Upper lobe of right lung (tissue), 1 donor: ENCODE measurements at places on chromosomes 12 and 14. TPM values are rescaled to one million over a fixed set of nuclear protein-coding genes. Genes with fewer than 3 reads are reported as not detected.
A peak's percentile ranks its signal among the peaks of the same experiment; 100 is the strongest.

Gene FUT8
- total RNA-seq, result 31.8 TPM

GRCh38 chr12:69039911-69040310 lies 106.9 kb upstream of the CPM start:
- DNase-seq, result no peak

- DNase-seq, result peak; percentile 58
These were observed 37.0 kb upstream of the GALNT9 start for GRCh38 chr12:132366341-132366861.

Gene MYF6
- total RNA-seq, result not detected

Gene KCNA5
- 1.8 TPM for total RNA-seq

DNA sequence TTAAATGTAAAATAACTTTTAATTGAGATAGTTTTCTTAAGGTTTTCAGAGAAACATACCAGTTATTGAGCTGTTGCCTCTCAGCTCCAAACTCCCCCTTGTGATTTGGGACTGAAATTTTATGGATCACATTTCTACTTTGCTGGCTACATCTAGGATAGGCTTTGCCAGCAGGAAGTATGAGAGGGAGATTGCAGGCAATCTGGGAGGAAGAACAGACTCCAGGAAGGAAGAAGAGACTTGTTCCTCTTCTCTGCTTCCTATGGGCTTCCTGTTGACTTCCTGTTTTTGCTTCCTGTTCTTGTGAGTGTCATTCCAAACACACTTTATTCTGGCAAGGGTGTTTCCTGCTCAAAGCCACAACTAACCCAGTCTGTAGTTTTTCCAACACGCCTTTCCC lies 312.9 kb downstream of the ITPR2 start:
- DNase-seq, result no peak

DNA sequence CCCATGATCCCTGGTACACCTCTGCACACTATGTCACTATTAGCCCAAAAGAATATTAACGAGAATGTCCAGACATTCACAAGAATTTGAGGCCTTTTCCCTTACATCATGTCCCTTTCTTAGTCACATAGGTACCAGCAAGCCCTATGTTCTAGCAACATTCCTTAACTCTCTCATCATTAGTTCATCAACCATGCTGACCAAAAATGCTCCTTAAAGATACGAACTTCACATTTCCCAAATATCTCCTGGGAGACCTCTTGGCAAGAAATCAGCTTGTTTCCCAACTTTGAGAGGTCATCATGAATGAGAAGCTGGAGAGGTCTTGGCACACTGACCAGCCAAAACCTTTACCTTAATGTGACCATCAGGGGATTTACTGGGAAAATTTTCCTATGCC lies 4.6 kb downstream of the SALL2 start:
- DNase-seq, result no peak

DNA sequence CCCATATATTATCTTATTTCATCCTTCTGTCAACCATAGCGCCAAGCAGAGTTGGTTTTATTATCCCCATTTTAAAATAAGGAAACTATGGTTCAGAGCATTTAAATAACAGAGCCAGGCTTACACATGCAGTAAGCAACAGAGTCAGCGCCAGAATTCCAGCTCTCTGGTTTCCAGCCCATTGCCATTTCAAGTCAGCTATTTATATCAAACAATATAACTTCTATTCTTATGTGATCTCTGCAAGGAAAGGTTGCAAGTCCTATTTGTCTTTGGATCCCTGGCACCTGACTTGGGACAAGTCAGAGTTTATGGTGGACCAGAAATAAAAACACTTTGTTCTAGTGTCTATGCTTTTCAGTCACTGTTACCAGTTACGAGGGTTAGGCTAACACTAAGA lies 174.1 kb upstream of the EEA1 start:
- no peak for DNase-seq

Gene XPOT
- 65.8 TPM for total RNA-seq

- DNase-seq, result no peak
These were observed 174.3 kb upstream of the BCL2L14 start for GRCh38 chr12:11896417-11896929.

DNA sequence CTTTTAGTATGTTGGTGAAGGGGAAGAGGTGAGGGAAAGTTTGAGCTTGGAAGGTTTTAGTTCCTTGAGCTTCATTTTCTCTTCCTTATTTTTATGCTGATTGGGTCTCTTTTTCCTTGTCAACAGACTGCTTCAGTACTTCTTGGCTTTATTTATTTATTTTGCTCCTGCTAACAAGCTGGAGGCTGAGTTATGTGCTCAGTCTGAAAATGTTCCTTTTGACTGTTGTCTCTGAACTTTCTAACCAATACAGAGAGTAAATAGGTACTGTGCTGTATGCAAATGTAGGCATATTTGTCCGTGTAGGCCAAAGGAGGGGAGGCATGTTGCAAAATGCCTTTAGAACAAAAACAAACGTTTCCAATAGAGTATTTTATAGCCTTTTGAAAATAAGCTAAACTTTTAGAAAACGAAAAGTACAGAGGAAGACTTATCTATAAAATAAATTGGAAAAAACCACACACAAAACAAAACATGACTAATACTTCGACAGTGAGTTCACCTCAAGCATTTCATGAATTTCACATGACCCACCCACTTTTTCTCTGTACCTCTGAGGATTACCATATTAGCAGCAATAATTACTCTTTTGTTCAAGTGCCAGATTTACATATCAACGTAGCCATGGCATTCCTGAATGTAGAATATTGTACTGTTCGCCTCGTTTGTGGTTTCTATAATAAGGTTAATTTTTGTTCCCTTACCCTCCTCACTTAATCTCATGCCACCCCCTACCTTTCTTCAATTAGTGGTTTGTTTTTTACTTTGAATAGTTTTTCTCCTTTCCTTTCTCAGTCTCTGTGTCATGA lies 4.7 kb upstream of the CREBL2 start:
- no peak for DNase-seq

GRCh38 chr14:50657753-50658152 lies 10.4 kb downstream of the SAV1 start:
- no peak for DNase-seq

DNA sequence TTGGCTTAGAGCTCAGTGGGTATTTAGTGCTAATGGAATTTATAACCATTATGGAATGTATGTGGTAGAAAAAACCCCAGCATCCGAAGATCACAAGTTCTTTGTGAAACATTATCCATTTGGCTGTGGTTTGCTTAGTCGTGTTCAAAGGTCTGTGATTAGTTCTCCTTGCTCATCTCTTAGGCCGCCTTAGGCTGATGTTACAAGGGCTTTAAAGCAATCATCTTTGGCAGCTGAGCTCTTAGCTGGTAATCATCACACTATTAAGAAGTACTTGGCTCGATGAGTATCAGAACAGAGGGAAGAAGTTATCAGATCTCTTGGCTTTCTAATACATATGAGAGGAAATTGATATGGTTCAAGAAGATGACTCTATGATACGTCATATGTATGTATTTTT lies 124.1 kb upstream of the E2F7 start:
- DNase-seq, result no peak

GRCh38 chr12:13181375-13182070 lies 15.0 kb upstream of the EMP1 start:
- no peak for DNase-seq
